ENCODE measurements at places on chromosomes 1 and 21. TPM values are rescaled to one million over a fixed set of nuclear protein-coding genes. Genes with fewer than 3 reads are reported as not detected.

DNA sequence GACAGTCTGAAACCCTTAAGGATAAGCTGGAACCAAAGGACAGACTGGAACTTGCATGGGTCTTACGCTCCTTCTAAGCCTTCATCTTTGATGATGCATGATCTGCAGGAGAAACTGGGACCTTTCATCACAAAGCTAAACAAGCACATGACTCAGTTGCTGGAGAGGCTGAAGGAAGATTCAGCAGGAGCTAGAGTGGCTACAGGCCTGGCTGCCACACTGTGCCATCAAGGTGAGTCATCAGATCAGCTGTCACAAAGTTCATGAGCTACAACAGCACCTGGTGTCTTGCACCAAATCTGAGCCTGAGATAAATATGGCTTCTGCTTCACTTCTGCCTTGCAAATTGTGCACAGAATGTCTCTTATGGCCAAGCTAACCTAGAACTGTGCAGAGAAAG is 95.5 kb upstream of the MARK1 start:
- DNase-seq = no peak

GRCh38 chr1:20262810-20263534 is 27.7 kb upstream of the VWA5B1 start:
- no peak for DNase-seq

- peak; percentile 66 for DNase-seq
Observed at GRCh38 chr1:41434748-41435449, 49.6 kb downstream of the EDN2 start.

- no peak for DNase-seq
Observed at GRCh38 chr1:111190931-111191451, 9.5 kb downstream of the DENND2D start.

DNA sequence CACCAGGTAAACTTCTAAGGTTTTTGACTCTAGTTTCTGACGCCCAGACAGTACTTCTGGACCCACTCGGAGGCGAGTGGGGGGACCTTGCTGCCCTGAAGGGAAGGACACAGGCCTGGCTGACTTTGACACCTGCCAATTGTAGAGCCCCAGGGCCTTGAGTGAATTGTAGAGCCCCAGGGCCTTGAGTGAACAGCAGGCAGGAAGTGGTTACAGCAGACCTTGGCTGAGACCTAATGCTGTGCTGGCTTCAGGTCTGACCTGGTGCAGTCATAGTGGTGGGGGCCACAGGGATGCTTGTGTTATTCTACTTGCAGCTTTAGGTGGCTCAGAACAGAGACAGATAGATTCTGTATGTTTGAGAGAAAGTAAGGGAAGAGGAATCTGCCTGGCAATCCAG is 344.3 kb downstream of the DUSP10 start:
- no peak for DNase-seq

- DNase-seq = no peak
Observed at GRCh38 chr1:47705517-47706130, 267.8 kb downstream of the FOXD2 start.

- DNase-seq = no peak
Observed at GRCh38 chr1:53288002-53288789, 39.7 kb downstream of the LRP8 start.

DNA sequence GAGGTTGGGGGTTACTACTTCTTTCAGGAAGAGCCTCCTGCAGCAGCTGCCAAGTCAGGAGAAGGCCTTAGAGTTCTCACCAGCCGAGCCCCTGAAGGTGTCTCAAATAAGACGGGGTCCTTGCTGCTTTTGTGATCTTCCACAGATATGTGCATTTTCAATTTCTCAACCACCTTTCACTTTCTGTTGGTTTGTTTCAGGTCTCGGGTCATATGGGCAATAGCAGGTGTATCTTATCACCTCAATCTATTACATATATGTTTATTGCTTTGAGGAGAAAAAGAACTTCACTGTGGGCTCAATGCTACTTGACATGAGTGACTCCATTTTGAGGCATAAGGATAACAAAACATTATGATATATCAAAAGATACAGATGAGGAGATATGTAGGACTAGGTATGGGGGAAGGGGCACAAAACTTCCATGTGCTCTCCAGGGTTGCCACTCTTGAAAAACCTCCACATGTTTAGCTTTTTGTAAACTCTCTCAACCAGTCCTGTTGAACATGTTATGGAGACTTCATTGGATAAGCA is 1171.4 kb upstream of the ADGRL2 start:
- no peak for DNase-seq

DNA sequence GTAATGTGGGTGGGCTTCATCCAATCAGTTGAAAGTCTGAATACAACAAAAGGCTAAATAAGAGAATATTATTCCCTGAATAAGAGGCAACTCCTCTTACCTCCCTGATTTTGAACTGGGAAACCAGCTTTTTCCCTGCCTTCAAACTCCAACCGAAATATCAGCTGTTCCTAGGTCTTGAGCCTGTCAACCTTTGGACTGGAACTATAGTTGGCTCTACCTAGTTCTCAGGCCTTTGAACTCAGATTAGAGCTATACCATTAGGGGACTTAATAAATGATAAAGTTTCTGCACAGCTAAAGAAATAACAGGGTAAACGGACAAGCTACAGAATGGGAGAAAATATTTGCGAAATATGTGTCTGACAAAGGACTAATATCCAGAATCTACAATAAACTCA is 43.8 kb upstream of the BEND5 start:
- DNase-seq = no peak

NBPF20 gene
- 1.1 TPM for total RNA-seq

- no peak for DNase-seq
Observed at GRCh38 chr1:93716941-93717368, 35.3 kb upstream of the BCAR3 start.

DNA sequence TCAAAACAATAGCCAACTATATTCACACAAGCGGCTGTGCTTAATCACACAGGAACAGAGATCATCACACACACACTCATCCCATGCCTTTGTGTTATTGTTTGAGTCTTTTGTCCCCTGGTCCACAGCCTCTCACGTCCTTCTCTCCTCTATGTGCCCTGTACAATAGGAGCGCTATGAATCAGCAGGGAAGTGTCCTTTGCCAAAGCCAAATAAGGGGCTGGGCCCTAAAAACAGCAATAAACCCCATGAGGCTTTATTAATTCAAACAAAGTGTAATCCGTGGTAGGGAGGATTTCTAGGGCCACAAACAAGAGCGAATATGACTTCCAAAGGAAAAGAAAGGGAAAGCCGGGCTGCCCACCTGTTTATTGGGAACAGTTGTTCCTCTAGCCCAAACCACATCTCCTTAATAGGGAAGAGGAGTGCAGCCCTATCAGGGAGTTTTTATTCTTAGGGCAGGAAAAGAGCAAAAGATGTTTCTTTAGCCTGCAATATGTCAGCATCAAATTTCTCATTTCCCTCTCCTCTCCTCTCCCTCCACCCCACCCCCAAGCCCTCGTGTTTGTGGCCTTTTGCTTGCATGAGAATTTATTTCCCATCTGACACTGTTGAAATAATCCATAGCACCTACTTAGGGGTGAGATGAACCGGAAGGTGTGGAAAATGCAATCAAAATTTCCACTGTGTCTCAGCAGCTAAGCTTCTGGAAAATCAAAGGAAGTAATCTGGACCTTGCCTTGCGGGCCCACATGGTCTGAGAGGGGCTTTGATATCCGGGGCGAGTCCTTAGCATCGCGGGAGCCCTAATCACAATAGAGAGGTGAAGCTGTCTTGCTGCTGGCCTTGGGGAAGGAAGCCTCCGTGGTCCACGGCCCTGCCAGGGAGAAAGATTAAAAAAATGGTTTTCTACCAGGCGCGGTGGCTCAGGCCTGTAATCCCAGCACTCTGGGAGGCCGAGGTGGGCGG is 45.3 kb upstream of the ITPKB start:
- DNase-seq = peak; percentile 67

GRCh38 chr1:15355968-15356625 is 53.6 kb upstream of the EFHD2 start:
- peak; percentile 98 for DNase-seq

DNA sequence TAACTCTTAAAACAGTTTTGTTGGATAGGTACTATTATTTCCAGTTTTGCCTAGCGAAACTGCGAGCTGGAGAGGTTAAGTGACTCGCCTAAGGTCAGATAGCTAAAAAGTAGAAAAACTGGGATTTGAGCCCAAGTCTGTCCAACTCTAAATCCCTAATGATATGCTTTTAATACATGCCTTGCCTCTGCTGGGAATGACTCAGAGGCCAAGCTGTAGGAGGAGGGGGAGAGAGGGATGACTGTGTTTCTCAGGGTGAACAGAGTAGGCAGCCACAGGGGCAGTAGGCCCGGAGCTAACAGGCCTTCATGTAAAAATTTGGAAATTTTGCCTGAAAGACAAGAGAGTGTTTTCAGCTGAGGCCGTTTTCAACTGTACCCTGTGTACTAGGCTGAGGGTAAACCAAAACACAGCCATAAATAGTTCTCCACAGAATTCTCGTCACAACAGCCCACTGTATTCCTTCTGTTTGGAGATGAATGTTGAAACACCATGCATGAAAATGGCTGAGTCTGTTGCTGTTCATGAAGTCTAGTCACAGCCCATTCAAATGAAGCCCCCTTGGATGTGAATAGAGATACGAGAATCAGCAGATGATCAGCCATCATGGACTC is 107.5 kb upstream of the HOOK1 start:
- peak; percentile 72 for DNase-seq

GRCh38 chr1:7824701-7825100 is 28.2 kb downstream of the UTS2 start:
- DNase-seq = no peak

DNA sequence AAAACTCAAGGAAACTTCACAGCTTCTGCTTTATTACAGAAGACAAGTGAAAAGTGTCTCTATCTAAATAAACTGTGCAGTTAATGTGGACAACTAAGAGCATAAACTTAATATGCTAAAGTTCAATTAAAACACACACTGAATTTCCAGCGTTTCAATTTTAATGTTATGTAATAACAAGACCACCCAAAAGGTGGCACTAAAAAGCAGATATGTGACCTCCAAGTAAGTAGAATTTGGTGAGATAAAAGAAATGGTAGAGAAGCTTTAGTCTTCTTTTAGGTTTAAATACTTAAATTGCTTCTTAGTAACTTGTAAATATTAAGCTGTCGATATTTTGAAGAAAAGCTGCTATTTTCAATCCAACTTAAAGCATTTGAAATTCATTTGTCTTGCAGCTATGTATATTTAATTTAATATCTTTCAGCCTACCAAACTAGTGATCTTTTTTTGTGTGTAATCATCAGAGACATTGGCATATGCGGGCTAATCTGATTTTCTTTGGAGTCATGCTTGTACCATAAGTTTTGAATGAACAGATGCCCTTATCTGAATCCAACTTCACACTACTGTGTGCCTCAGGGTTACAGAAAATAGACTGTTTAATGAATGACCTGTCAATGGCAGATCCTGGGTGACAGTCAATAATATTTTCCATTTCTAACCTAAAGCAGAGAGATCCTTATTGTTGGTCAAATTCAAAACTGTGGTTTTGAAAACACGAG is 36.5 kb upstream of the ADAMTS1 start:
- peak; percentile 23 for DNase-seq

GRCh38 chr1:171611306-171611705 is 10.7 kb upstream of the MYOCOS start:
- no peak for DNase-seq

GRCh38 chr1:28893403-28894102 is 20.8 kb upstream of the EPB41 start:
- DNase-seq = no peak

DNA sequence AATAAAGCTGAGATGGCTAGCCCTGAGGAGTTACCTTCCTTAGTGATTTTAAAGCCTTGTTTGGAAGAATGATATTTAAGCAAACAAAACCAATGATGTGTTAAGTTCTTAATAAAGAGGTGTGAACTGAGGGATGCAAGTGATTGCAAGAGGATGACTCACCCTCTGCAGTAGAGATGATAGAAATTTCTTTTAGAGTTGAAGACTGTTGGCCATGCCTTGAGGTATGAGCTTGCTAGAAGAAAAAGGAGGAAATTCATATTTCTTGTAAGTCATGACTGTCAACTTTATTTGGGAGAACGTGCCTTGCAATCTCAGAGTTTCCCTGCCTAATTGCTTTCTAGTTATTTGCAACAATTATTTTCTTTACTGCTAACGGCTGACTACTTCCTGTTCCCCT is 94.7 kb downstream of the PLA2G4A start:
- no peak for DNase-seq

DNA sequence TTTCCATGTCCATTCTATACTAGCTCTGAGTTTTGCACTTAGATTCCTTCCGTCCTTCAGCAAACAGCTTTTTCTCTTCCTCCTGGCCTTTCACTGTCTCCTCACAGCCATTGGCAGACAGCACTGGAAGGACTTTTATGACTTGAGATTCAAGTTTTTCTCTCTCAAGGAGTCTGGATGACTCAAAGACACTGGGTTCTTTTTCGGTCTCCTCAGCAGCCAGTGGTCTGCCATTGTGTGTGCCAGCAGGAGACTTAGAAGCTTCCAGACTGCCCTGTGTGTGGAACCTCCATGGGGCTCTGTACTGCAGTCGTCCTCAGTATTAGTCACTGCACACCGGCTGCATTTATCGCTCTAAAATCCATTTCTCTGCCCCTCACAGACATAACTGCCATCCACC is 30.5 kb downstream of the NTNG1 start:
- DNase-seq = no peak

CD55 gene
- 59.5 TPM for total RNA-seq

DNA sequence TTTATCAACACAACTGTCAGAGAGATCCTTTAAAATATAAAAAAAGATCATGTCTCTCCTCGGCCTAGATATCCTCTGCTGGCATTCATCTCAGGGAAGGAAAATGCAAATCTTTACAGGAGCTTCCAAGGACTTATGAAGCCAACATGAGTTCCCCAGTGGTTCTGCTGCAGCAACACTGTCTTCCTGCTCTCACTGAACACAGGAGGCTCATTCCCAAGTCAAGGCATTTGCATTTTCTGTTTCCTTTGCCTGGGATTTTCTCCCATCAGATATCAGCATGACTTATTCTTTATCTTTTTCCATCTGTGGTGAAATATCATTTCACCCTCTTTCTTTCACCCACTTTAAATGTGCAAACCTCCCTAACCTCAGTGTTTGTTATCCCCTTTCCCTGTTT is 513.8 kb upstream of the ZP4 start:
- no peak for DNase-seq

DNA sequence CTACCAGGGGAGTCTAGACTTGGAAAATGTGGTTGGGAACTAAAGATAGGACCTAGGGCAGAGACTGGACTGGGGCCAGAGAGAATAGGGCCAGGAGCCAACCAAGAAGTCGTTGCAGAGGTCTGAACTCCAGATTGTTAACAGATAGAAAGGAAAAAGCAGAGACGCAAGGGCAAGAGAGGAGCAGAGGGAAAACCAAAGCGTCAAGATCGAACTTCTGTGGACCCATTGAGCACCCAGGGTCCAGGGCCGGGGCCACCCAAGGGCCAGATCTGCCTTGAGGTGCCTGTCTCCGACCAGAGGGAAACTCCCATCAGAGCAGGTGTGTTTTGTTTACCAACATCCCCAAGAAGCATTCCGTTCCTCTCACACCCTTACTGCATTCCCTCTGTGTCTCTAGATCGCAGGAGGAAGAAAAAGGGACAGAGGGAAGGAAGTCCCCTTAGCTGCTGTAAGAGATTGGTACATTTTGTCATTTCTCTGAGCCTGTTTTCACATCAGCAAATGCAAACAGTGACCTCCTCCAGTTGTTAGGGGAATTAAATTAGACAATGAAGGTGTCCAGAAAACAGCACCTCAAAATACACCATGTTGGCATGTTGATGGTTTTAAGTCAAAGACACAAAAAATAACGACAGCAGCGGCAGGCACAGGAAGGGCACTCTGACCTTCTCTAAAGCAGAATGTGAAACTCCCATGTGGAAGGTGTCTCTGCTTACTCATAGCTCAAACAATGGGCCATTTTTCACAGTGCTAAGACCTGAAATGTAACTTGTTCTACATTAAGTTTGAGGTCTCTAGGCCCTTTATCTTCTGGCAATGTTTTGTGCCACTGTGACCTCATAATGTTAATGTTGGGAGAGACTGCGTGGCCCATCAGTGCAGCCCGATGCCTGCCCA is 105.8 kb upstream of the RAB4A start:
- no peak for DNase-seq

IL10 gene
- total RNA-seq = not detected

All from SJSA1 (cell line).